ENCODE measurements at places on chromosomes 1 and 21. TPM values are rescaled to one million over a fixed set of nuclear protein-coding genes. Genes with fewer than 3 reads are reported as not detected.
A peak's percentile ranks its signal among the peaks of the same experiment; 100 is the strongest.

DNA sequence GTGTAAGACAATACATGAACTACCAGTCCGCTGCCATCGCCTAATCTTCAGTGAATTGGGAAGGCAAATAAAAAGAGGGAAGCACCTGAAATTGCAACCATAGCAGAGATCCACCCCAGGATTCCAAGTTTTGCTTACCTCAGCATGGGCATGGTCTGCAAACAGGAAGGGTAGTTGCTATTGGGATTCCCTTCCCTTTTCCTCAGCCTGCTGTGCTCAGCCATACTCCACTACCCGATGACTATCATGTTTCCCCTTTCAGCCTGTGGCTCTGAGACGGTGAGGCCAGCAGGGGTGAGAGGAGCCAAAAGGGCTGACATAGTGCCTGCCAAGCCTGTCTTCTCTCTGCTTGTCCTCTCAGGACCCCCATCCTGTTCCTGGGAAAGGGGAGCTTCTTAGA is 64.2 kb downstream of the GPR137B start:
- no peak for DNase-seq

DNA sequence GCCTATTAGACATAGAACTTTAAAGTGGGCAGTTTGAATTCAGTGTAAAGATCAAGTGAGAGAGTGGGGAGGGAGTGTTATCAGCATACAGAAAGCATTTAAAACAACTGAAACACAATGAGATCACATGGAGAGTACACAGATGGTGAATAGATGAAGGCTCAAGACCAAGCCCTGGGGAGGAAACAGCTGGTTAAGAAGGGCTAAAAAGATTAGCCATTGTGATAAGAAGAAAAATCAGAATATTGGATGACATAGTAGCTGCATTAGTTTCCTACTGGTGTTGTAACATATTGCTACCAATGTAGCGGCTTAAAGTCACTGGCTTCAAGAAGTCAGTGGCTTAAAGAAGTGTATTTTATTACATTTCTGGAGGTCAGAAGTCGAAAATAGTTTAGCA is 443.4 kb upstream of the RGS18 start:
- DNase-seq, result no peak

DNA sequence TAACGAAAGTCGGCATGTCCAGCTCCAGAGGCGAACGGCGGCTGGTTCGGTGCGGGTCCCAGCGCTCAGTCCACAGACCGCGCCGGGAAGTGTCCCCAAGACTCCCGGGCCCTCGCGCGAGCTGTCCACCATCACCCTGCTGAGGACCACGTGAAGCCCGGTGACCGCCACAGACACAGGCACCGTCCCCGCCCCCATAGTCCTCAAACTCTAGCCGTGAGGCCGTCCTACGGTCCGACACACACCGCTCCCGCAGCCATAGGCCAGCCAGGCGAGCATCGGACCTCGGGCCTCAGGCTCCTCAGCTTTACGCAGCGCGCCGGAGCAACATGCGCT is 535 bp downstream of the SETD4 start:
- peak; percentile 63 for DNase-seq

GRCh38 chr21:44946254-44947041 is 6.6 kb downstream of the SLX9 start:
- DNase-seq, result no peak

RIMKLA gene
- 2.3 TPM for total RNA-seq

RPS6KC1 gene
- 20.7 TPM for total RNA-seq
